ENCODE measurements at places on chromosomes 12 and 14.

DNA sequence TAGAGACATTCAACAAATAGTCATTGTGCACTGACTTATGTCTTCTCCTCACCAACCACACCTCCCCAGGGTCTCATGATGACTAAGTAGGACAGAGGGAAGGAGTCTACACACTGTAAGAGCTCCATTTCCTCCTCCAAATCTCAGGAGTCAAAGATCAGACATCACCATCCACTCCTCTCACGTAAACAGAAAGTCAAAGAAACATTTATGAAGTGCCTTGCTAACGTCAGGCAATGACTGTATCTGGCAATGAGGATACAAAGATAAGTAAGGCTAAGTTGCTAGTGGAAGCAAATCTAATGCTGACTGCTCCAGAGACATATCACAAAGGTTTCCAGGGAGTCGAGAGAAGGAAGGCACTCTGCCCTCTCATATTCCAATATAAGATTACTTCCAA is 88.9 kb downstream of the SLC2A13 start:
- ATAC-seq = no peak

DNA sequence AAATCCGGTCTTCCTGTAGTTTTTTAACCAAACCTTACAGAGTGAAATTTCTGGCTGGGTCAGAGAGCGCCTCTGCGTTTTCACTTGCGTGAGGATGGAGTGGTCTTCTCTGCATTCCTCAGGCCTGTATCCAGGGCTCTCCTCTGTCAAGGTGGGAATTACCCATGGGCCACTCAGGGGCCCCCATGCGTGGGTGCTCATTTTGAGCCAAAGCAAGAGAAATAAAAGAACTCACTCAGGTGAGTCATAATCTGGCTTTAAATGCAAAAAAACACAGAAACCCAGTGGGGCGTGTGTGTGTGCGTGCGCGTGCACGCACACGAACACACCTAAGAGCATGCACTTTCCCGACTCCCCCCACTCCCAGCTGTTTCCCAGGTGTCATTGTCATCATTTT is 104.0 kb upstream of the PWP1 start:
- no peak for ATAC-seq

DNA sequence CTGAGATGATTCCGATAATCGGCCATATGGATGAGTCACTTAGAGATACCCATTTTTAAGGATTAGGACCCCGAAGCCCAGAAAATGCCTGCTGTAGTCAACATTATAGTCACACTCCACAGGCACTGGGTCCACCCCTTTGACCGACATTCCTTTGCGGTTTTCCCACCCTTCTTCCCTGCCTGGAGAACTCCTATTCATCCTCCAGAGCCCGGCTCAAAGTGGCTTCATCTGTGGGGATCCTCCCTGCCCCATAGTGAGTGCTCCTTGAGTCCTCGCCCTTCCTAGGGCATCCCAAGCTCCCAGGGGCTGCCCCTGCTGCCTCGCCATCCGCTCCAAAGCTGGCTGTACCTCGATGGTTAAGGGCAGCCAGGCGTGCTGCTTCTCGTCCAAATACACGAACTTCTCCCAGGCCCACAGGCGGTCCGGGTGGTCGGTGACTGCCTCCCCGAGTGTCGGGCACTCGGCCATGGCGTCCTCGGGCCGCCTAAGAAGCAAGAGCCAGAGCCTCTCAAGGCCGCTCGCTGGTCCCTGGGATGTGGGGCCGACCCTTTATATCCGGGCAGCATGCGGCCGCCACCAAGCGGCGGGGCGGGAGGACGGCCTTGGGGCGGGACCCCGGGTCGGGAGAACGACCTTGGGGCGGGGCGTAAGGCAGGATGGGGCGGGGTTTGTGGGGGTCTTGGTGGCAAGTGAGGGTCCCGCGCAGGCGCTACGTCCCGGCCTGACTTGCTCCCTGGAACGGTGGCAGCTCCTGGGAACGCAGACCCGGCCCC is at the start of gene TCL1A:
Gene TCL1A (minus strand): TSS at position 530 of the 776 bp plus-strand sequence. CDS start 59 bp downstream, at position 471.
- ATAC-seq = no peak

- peak; percentile 4 for ATAC-seq
Observed at GRCh38 chr14:39266525-39266870, 32.8 kb downstream of the MIA2 start.

- peak; percentile 79 for ATAC-seq
Observed at GRCh38 chr14:56117765-56118610, at the start of gene PELI2. TSS of gene PELI2 (plus strand) at chr14:56118411. CDS start at chr14:56118661, 250 bp downstream.

DNA sequence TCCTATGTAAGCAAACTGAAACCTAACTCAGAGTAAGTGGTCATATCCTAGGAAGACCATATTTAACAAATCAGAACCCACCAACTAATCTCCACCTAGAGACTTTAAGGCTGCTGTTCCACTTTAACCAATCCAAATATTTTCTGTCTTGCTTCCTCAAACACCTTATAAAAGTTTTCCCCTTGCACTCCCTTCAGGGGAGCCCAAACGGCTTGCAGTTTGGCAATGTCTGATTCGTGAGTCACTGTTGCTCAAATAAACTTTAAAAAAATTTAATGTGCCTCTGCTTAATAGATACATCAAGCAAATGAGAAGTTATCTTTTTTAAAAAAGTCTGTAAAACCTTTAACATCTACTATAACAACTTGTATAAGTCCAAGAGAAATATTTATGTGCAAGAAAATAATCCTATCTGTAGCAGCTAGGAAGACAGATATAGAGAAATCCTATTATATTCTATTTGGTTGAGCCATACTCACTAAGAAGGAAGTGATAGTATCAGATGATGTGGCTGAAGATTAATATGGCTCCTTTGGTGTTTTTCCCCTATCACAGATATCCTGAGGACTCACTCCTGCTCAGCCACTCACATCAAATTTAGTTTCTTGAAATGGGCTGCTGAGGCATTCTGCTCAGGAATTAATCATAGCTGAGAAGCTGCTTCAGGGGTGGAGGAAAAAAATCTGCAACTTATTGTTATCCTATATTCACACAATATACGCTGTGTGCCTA is 65.1 kb upstream of the DUSP6 start:
- ATAC-seq = no peak

DNA sequence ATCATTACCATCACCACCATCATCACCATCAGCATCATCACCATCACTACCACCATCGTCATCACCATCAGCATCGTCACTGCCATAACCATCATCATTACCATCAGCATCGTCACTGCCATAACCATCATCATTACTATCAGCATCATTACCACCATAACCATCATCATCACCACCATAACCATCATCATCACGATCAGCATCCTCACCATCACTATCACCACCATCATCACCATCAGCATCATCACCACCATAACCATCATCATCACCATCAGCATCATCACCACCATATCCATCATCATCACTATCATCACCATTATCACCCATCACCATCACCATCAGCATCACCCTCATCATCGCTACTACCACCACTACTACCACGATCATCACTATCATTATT is 493.9 kb upstream of the TBX3 start:
- ATAC-seq = no peak

Measured in activated CD4-positive, CD25-positive, alpha-beta regulatory T cell treated with anti-CD3 and anti-CD28 coated beads, Interleukin-2, amount 50 U/mL, for 24 hours (primary cell).